ENCODE measurements at places on chromosomes 3 and 15.

GRCh38 chr15:37135225-37135624 lies 34.9 kb upstream of the MEIS2 start:
- no peak for DNase-seq

DNA sequence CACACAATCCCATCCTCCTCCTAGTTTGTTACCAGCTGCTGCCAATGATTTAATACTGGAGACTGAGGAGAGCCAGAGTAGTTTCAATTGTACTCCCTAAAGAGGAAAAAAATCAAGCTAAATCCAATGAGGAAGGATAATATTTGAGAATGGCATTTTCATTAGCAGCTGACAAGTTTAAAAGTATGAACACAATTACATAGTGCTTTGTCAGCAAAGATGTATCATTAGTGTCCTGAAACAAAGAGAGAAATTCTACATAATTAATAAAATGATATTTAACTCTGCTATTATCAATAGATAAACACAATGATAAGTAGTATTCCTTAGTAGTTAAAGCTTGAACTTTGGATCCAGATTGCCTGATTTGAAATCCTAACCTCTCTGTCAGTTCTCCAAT lies 163.9 kb downstream of the FGF12 start:
- DNase-seq, result no peak

GRCh38 chr3:123026565-123027291 lies 835 bp downstream of the SEMA5B start:
- no peak for DNase-seq

DNA sequence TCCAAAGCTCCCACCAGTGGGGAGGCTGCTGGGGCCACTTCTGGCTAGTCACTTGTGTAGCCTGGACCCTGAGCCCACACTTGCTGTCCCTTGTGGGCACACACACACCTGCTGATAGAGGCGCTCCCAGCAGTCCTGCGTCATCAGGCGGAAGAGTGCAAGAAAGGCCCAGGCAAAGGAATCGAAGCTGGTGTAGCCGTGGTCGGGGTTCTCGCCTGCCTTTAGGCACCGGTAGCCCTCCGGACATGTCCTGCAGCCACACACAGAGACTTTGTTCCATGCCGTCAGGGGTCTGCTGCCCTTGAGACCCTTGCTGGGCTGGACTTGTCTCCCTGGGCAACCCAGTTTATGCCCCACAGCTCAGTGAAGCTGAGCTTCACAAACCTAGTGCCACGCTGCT lies 42.9 kb downstream of the SCN5A start:
- no peak for DNase-seq

DNA sequence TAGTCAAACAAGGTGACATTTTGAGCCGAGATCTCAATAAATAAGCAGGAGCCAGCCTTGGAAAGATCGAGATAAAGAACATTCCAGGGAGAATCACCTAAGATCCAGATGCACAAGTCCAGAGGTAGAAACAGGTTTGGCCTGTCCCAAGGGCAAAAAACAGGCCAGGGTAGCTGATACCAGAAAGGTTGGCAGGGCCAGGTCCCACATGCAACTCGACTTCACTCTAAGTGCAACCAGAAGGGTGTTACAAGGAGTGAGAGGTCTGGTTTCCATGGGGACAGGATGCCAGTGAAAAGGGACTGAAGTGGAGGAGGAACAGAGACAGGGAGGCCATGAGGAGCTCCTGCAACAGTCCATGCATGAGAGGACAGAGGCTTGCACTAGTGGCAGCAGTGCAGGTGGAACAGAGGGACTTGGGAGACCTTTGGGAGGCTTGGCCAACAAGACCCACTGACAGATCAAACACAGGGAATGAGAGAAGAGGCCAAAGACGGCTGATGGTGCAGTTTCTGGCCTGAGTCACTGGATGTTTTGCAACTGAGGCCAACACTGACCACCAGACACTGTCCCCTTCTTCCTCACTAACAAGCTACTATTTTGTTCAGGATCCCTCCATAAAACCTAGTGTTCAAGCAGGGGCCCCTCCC lies 5.2 kb downstream of the TPRA1 start:
- DNase-seq, result no peak

GRCh38 chr3:129360171-129360611 lies 68.2 kb downstream of the EFCAB12 start:
- no peak for DNase-seq

All from activated CD4-positive, alpha-beta T cell treated with anti-CD3 and anti-CD28 coated beads, Interleukin-2, Interleukin-4, amounts not matched to agents 100 ng/mL and 50 ng/mL, durations not matched to agents 16 hours and 8 hours (primary cell).